ENCODE measurements at places on chromosomes 3 and 15. TPM values are rescaled to one million over a fixed set of nuclear protein-coding genes. Genes with fewer than 3 reads are reported as not detected.

The ROPN1 gene
- not detected for total RNA-seq

- H3K27ac ChIP-seq: no peak overlapping the region
- peaks cover 3% of the 10 kb centered on the region for H3K36me3 ChIP-seq
- no peak for DNase-seq
- no peaks in the 10 kb centered on the region for H3K27me3 ChIP-seq
- no peaks in the 10 kb centered on the region for H3K4me1 ChIP-seq
Observed at GRCh38 chr15:32901995-32902394, 184.2 kb downstream of the GREM1 start.

DNA sequence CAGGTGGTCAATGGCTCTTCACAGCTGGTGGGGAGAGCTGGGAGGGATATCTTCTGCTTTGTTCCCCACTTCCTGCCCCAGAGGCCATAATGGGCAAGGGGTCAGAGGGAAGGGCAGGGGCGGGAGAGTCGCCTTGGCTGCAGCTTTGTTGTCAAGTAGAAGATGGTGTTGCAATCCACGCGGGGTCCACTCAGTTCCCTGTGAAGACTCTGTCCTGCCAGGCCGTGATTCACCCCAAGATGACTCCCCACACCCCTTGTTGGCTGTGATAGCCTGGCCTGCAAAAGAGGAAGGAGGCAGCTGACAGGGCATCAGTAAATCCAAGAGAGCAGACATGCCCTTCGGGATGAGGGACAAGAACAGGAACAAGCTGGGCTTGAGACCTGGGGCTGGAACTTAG is 6.9 kb downstream of the GALNT15 start:
- no peaks in the 10 kb centered on the region for H3K36me3 ChIP-seq
- H3K4me1 ChIP-seq: peaks cover 73% of the 10 kb centered on the region
- H3K4me3 ChIP-seq: no peak overlapping the region
- H3K27me3 ChIP-seq: no peaks in the 10 kb centered on the region
- no peak overlapping the region for H3K27ac ChIP-seq

GRCh38 chr15:48875241-48875960 is 2.5 kb upstream of the EID1 start:
- H3K27ac ChIP-seq: no peak overlapping the region
- no peak for DNase-seq
- no peaks in the 10 kb centered on the region for H3K27me3 ChIP-seq
- peaks cover 18% of the 10 kb centered on the region for H3K36me3 ChIP-seq
- peaks cover 31% of the 10 kb centered on the region for H3K4me1 ChIP-seq

- no peaks in the 10 kb centered on the region for H3K4me1 ChIP-seq
- no peak for DNase-seq
- no peaks in the 10 kb centered on the region for H3K27me3 ChIP-seq
- H3K4me3 ChIP-seq: no peak overlapping the region
Observed at GRCh38 chr3:132406587-132406986, 10.7 kb upstream of the DNAJC13 start.

DNA sequence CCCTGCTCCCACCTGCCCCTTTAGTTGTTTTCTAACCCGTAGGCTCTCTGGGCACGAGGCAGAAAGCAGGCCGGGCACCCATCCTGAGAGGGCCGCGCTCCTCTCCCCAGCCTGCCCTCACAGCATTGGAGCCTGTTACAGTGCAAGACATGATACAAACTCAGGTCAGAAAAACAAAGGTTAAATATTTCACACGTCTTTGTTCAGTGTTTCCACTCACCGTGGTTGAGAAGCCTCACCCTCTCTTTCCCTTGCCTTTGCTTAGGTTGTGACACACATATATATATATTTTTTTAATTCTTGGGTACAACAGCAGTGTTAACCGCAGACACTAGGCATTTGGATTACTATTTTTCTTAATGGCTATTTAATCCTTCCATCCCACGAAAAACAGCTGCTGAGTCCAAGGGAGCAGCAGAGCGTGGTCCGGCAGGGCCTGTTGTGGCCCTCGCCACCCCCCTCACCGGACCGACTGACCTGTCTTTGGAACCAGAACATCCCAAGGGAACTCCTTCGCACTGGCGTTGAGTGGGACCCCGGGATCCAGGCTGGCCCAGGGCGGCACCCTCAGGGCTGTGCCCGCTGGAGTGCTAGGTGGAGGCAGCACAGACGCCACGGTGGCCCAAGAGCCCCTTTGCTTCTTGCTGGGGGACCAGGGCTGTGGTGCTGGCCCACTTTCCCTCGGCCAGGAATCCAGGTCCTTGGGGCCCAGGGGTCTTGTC is 48.5 kb downstream of the PGPEP1L start:
- H3K27ac ChIP-seq: no peak overlapping the region
- no peak overlapping the region for H3K4me3 ChIP-seq
- H3K36me3 ChIP-seq: peaks cover 72% of the 10 kb centered on the region
- H3K4me1 ChIP-seq: peaks cover 8% of the 10 kb centered on the region
- no peaks in the 10 kb centered on the region for H3K27me3 ChIP-seq
- no peak for DNase-seq

The CTXN2 gene
- total RNA-seq: not detected

The GCSAM gene
- total RNA-seq: not detected

- H3K4me1 ChIP-seq: peaks cover 18% of the 10 kb centered on the region
- H3K36me3 ChIP-seq: no peaks in the 10 kb centered on the region
- H3K4me3 ChIP-seq: no peak overlapping the region
- no peak overlapping the region for H3K27ac ChIP-seq
- no peaks in the 10 kb centered on the region for H3K27me3 ChIP-seq
- no peak for DNase-seq
Observed at GRCh38 chr3:73791356-73791755, 166.6 kb upstream of the PDZRN3 start.

- H3K4me3 ChIP-seq: no peak overlapping the region
- no peaks in the 10 kb centered on the region for H3K4me1 ChIP-seq
- no peak for DNase-seq
- H3K27ac ChIP-seq: no peak overlapping the region
Observed at GRCh38 chr3:101861789-101862415, 12.6 kb downstream of the NFKBIZ start.

GRCh38 chr15:38690719-38691332 is 126.2 kb upstream of the RASGRP1 start:
- no peak overlapping the region for H3K27ac ChIP-seq
- H3K4me1 ChIP-seq: no peaks in the 10 kb centered on the region
- H3K4me3 ChIP-seq: no peak overlapping the region
- H3K36me3 ChIP-seq: no peaks in the 10 kb centered on the region

The SCAPER gene
- total RNA-seq: 4.6 TPM

- no peak for DNase-seq
- H3K27ac ChIP-seq: no peak overlapping the region
- no peaks in the 10 kb centered on the region for H3K36me3 ChIP-seq
- no peaks in the 10 kb centered on the region for H3K4me1 ChIP-seq
Observed at GRCh38 chr15:94673801-94674200, 442.4 kb downstream of the MCTP2 start.

The GNAT1 gene
- not detected for total RNA-seq

GRCh38 chr3:52047295-52047960 is 8.9 kb downstream of the DUSP7 start:
- H3K4me1 ChIP-seq: peaks cover 43% of the 10 kb centered on the region
- peaks cover 38% of the 10 kb centered on the region for H3K36me3 ChIP-seq
- no peaks in the 10 kb centered on the region for H3K27me3 ChIP-seq
- no peak overlapping the region for H3K4me3 ChIP-seq
- no peak for DNase-seq

- peak; percentile 65 for DNase-seq
- peak overlapping the region; percentile 80 for H3K4me3 ChIP-seq
- no peak overlapping the region for H3K27ac ChIP-seq
- H3K27me3 ChIP-seq: no peaks in the 10 kb centered on the region
Observed at GRCh38 chr15:34366271-34367065, 528 bp downstream of the LPCAT4 start.

- no peak overlapping the region for H3K27ac ChIP-seq
- H3K36me3 ChIP-seq: no peaks in the 10 kb centered on the region
- no peaks in the 10 kb centered on the region for H3K27me3 ChIP-seq
- no peaks in the 10 kb centered on the region for H3K4me1 ChIP-seq
- H3K4me3 ChIP-seq: no peak overlapping the region
- no peak for DNase-seq
Observed at GRCh38 chr3:110479731-110480130, 591.9 kb upstream of the NECTIN3 start.

DNA sequence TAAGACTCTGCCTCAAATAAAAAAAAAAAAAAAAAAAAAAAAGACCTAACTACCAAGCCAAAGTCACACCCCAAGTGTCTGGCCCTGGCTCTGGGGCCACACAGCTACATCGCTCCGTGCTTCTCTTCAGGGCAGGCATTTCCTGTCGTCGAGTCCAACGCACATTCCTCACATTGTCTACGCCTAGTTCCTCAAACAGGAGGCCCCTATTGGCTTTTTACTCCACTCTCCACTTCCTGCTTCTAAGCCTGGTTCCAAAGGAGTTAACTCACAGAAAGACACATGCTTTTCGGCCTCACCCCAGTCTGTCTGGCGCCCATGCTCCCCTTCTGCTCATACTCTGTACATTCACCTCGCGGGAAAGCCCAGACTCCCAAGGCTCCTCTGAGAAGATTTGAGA is 28.8 kb downstream of the KNG1 start:
- no peaks in the 10 kb centered on the region for H3K27me3 ChIP-seq
- H3K36me3 ChIP-seq: no peaks in the 10 kb centered on the region
- H3K27ac ChIP-seq: peak overlapping the region; percentile 74
- peak; percentile 72 for DNase-seq
- H3K4me1 ChIP-seq: peaks cover 19% of the 10 kb centered on the region

DNA sequence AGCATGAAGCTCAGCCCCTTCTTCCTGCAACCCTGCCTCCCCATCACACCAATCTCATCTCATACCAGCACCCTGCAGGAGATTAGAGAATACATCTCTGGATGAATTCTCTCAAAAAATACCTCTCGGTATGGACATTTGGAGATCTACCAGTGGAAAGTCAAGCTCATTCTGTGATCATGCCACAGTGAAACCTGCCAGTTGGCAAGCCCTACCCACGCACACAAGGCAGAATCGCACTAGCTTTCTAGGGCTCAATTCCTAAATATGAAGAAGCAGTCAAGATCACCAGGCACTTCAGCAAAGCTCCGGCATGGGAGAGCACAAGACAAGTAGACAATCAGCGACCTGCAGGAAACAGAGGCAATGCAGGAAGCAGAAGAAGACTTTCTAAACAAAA is 221.2 kb downstream of the NTRK3 start:
- H3K27ac ChIP-seq: no peak overlapping the region
- no peaks in the 10 kb centered on the region for H3K4me1 ChIP-seq
- no peaks in the 10 kb centered on the region for H3K27me3 ChIP-seq
- no peak overlapping the region for H3K4me3 ChIP-seq
- no peak for DNase-seq

DNA sequence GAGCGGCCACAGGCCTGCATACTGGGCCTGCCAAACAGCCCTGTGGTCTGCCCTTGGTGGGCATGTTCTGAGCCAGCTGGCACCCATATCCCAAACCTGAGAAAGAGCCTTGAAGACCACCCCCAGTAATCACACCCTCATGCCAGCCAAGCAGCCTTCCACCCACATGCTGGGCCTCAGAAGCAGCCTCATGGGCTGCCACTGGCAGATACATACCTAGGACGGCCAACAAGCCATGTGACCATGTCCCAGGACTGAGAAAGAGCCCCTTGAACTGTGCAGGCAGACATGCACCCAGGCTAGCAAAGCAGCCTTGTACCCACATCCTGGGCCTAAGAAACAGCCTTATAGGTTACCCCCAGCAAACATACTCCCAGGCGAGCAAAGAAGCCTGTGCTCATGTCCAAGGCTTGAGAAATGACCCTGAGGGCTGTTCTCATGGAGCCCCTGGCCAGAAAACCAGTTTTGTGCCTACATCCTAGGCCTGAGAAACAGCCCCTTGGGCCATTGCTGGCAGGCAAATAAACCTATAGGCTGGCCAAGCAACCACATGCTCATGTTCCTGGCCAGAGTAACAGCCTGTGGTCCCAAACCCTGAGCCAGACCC is 24.9 kb downstream of the TUBGCP5 start:
- H3K27me3 ChIP-seq: no peaks in the 10 kb centered on the region
- H3K4me1 ChIP-seq: peaks cover 8% of the 10 kb centered on the region
- DNase-seq: no peak

- no peaks in the 10 kb centered on the region for H3K4me1 ChIP-seq
- no peaks in the 10 kb centered on the region for H3K27me3 ChIP-seq
- no peaks in the 10 kb centered on the region for H3K36me3 ChIP-seq
- DNase-seq: no peak
- no peak overlapping the region for H3K27ac ChIP-seq
Observed at GRCh38 chr3:180117381-180118163, 80.8 kb upstream of the PEX5L start.

The SCN11A gene
- not detected for total RNA-seq

The CCDC191 gene
- 0.39 TPM for total RNA-seq

- H3K4me3 ChIP-seq: no peak overlapping the region
- H3K36me3 ChIP-seq: 0 out of 2 replicates have a peak, but pooled peaks cover 4% of the 10 kb centered on the region
- no peaks in the 10 kb centered on the region for H3K27me3 ChIP-seq
- peaks cover 61% of the 10 kb centered on the region for H3K4me1 ChIP-seq
- H3K27ac ChIP-seq: no peak overlapping the region
- DNase-seq: no peak
Observed at GRCh38 chr15:98731712-98732450, 83.5 kb downstream of the IGF1R start.

Measured in SJSA1 (cell line).